ENCODE measurements at places on chromosomes 5 and 9.

DNA sequence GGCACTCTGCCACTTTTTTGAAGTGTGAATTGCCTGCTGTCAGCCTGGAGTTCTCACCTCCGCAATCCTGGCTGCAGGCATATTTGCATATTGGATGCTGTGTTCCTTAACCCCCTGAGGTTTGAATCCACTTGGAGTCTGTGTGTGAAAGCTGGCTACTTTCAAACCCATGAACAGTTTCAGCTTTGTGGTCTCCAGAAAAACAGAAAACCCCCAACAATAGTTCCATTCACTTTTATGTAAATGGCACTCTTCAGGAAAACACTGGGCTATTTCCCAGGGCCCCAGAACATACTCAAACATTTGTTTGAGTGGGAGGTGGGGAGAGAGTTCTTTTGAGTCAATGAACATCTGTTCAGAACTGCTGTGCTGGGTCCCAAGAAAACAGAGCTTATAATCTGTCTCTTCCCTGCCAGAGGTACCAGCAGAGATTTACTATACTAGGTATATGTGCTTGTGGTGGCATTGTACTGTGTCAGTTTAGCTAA is 5.0 kb downstream of the NUDT2 start:
- DNase-seq, result no peak

DNA sequence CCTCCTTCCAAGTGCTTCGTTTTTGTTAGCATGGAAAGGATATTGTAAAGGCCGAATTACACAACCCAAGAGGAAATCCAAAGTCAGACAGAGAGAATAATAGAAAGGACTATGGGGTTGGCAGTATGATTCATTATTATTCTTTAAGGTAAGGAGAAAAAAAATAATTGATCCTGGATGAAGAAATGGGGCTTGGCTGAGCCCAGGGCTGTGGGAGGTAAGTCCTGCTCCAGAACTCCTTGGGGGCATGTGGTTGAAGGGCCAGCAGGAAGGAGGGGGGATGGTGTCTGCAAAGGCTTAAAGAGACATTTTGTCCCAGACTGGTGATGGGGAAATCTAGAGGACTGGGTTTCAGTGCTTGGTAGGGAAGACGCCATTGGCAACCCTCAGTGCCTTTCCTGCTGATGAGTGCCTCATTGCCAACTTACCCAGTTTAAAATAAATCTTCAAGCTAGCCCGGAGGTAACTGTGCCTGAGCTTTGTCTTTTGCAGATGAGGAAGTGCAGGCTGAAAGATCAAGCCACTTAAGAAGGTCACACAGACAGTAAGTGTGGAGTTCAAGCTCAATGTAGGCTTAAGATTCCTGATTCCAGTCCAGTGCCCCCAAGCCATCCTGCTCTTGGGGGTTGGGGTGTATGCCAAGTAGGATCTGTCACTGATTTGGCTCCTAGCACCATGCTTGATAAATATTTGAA is 30.2 kb downstream of the FOXI1 start:
- DNase-seq, result no peak

DNA sequence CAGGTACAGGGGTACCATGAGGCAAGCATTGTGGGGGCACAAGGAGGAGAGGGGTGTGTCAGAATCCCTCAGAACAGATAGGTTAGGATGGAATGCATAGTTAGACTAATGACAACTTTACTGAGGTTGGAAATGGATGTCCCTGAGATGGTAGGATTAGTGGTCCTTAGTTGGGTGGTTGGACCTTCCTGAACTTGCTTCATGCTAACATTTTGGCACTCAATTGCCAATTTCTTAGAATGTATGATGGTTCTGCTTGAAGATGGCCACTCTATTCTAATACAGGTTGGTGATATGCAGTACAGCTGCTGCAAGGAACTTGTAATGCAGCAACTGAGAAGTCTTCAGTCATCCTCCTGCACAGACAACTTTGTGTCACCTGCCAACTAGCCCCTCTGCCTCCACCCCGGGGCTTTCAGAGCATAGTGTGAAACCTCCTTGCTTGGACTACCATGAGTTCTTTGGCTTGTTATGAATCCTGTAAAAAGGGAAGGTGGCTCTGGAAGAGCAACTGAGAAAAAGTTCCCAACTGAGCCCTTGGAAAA is 5.4 kb downstream of the CCNI2 start:
- no peak for DNase-seq

DNA sequence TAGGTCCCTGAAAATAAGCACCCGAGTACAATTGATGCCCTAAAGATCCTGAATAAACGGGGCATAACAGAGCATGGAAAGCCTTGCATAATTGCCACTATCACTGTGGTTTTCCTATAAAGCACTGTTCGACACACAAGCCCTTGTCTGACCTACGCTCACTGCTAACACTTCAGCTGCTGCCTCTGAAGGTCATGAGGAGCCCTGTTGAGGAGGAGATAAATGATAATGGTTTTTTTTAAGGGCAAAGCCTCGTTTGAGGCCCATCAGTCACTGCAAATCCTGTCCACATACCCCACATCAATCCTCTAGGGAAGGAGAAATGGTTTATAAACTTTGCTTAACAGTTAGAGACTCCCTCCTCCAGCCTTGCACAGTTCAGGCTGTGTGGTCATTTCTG is 35.1 kb downstream of the GABBR2 start:
- DNase-seq, result no peak

DNA sequence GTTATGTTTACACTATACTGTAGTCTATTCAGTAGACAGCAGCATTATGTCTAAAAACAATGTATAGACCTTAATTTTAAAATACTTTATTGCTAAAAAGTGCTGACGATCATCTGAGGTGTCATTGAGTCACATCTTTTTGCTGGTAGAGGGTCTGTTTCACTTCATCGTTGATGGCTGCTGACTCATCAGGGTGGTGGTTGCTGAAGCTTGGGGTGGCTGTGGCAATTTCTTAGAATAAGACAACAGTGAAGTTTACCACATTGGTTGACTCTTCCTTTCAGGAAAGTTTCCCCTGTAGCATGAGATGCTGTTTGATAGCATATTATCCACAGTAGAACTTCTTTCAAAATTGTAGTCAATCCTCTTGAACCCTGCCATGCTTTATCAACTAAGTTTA is 150.3 kb downstream of the FBXL7 start:
- DNase-seq, result no peak

GRCh38 chr5:8317335-8317734 is 448.4 kb downstream of the MTRR start:
- no peak for DNase-seq

- DNase-seq, result no peak
These were observed 7.4 kb downstream of the B4GALT1 start for GRCh38 chr9:33159777-33160127.

- DNase-seq, result no peak
These were observed 74.1 kb downstream of the FNBP1 start for GRCh38 chr9:129968690-129969485.

- no peak for DNase-seq
These were observed 55.8 kb upstream of the ACTBL2 start for GRCh38 chr5:57538341-57538955.

DNA sequence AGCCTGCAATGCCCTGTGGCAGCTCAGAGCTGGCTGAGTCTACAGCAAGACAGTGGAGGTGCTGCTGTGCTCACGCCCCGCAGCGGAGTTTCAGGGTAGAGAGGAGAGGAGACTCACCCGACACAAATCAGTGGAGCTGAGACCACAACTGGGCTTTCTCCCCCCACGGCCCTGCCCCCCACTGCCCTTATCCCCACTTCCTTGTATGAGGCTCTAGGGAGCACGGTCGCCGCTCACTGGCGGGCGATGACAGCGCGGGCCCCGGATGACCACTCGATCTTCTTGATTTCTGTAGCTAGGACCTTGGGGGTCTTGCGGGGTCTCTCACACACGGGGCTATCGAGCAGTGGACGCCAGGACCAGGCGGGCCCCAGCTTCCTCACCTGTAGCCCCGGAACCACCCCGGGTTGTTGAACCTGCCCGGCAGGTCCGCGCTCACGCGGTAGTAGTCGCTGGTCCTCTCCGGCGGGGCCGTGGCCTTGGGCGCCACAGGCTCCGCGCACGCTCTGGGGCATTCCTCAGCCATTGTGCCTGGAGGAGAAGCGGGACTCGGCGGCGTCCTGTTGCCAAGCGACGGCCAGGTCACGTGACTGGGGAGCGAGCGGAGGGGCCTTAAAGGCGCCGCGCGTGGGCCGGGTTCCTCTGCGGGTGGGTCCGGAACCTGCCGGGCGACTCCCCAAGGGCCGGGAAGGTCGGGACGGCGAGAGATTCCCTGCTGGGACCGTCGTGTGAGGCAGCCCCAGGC is 984 bp upstream of the MRPS2 start:
- peak; percentile 96 for DNase-seq

DNA sequence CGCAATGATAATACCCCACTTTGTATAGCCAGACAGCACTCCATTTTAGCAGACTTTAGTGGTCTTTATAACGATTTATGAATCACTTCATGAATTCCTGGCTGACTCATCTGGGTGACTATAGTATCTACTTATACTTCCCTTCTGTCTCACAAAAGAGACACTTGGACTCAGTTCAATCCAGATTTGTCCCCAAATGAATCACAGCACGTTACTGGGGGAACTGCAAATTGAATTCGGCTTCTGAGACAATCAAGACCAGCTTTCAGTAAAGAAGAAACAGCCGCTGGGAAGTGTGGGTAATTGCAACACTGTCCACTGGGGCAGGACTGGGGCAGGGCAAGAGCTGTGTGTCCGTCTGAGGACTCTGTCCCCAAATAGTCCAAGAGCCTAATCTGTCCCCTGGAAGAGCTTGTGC is 337.3 kb upstream of the RFX3 start:
- no peak for DNase-seq

Data from upper lobe of left lung (tissue), 6 donors.